ENCODE measurements at places on chromosomes 16 and 17. TPM values are rescaled to one million over a fixed set of nuclear protein-coding genes. Genes with fewer than 3 reads are reported as not detected.

The PRR14 gene
- total RNA-seq, result 2.7 TPM

The DYNLL2 gene
- 8.8 TPM for total RNA-seq

The PMP22 gene
- total RNA-seq, result 26.7 TPM

DNA sequence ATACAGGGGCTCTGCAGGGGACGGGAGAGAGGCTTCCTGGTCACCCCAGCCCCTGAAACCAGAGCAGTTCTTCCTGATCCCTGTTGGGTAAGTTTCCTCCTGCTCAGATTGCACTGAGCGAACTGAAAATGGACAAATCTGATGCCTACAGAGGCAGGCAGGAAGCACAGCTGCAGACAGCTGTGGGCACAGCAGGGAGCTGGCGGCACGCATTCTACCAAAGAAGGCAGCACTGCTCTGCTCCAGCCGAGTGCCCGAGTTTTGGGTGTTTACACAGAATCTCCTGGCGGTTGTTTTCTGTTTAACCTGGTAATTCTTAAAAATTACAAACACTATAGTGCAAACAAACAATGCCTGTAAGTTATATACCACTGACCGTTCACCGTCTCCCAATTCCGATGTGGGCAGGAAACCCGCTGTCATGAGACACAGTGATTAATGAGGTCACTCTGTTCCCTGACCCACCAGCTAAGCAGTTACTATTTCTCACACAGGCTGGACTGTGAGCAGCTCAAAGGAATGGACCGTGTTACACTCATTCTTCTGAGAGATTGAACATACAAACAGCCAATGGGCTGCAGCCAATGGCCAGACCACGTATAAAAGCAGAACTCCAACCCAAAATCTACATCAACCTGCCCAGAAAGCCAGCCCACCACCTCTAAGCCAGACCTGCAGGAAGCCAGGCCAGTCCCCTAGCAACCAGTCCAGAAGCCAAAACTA, 25.5 kb downstream of the NSMCE1 start:
- DNase-seq, result peak; percentile 71

DNA sequence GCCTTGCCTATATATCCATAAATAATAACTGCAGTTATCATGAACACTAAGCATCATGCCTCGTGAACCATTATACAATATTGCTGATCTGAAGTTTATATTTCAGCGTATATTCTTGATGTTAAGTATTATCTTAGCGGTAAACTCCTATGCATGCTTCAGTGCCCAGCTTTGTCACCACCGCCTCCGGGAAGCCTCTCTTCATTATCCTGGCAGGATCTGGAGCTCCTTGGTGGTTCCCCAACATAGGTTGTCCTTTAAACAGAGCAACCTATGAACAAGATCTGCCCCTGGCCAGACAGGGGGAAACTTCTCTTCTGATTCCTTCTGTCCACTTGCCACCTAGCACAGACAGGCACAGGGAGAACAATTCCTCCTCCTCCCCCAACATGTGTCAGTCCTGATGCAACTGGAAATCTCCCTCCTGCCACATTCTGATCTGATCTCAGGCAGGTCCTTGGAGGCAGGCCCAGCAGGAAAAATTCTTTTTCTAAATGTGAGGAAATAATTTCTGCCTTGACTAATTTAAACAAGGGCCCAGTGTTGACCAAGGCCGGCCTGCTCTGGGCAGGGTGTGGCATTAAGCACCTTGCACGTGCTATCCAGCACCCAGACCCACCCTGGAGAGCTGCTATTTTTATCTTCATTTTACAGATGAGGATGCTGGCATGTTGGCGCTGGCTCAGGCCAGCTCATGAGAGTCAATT, 22.4 kb downstream of the SPNS2 start:
- DNase-seq, result no peak

All from Daoy (cell line).